Liver (tissue), 10 donors: ENCODE measurements at places on chromosomes 7 and 10.

GRCh38 chr7:81404669-81405068, 365.2 kb downstream of the HGF start:
- no peak for DNase-seq

GRCh38 chr7:155861480-155861868, 49.2 kb upstream of the SHH start:
- DNase-seq = no peak

DNA sequence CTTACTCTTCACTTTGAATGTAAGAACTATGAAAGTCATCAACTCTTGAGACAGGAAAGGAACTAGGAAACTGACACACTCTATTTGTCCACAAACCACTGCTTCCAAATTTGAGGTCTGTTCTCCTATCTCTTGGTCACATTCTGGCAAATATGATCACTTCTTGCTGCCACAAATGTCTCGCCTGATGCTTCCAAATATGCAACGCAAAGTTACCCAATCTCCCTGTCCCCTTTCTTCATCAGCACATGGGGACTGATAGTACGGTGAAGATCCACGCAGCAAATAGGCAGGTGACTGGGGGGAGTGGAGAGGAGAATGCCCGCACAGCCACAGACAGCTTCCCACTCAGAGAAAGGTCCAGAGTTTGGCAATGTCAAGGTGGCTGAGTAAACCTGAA, 92.6 kb upstream of the TCF7L2 start:
- DNase-seq = no peak

- DNase-seq = no peak
Observed at GRCh38 chr7:3430588-3430987, 129.5 kb downstream of the SDK1 start.

GRCh38 chr10:132497861-132498561, 39.6 kb upstream of the INPP5A start:
- DNase-seq = no peak

- no peak for DNase-seq
Observed at GRCh38 chr7:17362439-17363105, 64.1 kb downstream of the AHR start.

DNA sequence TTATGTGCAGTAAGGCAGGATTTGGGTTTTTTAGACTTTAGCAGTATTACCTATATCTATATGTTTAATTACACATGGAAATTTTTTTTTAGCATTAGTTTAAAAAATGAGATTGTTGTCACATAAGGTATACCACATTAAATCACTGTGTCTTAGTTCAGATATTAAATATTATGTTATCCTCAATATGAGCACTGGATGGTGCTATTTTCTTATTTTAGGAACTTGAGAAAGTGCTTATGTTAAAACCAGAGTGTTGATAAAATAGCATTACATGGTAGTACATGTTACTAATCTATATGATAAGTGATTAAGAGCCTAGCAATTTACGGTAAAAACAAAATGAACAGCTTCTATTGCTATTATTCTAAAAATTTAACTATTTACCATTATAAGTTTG, 28.8 kb downstream of the MIOS start:
- no peak for DNase-seq

DNA sequence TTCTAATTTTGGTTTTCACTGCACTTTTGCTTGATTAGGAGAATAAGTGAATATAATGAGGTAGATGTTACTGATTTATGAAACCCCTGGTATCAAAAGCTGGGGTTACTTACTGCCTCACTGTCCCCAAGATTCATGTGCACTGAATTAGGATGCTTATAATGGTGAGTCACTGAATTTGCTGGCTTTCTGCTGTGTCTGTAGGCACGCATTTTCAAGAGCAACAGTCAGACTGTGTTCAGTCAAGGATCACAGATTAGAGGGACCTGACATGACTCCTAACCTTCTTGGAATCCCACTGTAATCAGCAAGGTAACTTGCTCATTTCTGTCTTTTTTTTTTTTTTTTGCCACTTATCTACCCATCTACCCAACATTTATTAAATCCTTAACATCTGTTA, 59.7 kb downstream of the GPR85 start:
- DNase-seq = no peak

DNA sequence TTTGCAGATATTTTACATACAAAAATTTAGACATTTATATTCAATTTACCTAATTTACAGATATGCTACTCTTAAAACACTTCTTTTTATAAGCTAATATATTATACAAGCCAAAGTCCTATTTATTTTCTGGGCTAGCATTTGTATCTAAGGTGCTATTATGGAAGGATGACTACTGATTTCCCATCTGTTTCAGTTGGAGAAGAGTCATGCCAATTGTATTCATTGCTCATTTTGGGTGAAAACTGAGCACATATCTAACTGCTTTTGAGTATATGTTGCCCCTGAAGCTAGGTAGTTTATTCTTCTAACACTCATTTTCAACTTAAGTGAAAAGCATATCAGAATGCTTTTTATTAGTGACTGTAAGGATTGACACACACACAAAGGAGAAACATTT, 172.9 kb downstream of the CDK14 start:
- no peak for DNase-seq

- DNase-seq = no peak
Observed at GRCh38 chr7:106216517-106216922, 68.3 kb downstream of the NAMPT start.
